ENCODE measurements at places on chromosomes 13 and 19. TPM values are rescaled to one million over a fixed set of nuclear protein-coding genes. Genes with fewer than 3 reads are reported as not detected.

ANGPTL4 gene
- total RNA-seq, result not detected

CABP5 gene
- total RNA-seq, result not detected

SSBP4 gene
- 155 TPM for total RNA-seq

ZNF556 gene
- total RNA-seq, result not detected

ACER1 gene
- 0.15 TPM for total RNA-seq

ZNF573 gene
- total RNA-seq, result 12.1 TPM

GSX1 gene
- total RNA-seq, result not detected

ONECUT3 gene
- total RNA-seq, result not detected

ZFP14 gene
- 0.73 TPM for total RNA-seq

NLRP7 gene
- total RNA-seq, result not detected

Measured in activated T-cell treated with anti-CD3 and anti-CD28 coated beads, Interleukin-2, amount 50 U/mL, for 4 hours (primary cell).